ENCODE measurements at places on chromosomes 5 and 9.

GRCh38 chr5:20020247-20020646, 32.2 kb upstream of the CDH18 start:
- no peak for DNase-seq

- no peak for DNase-seq
Observed at GRCh38 chr5:1010641-1011046, 2.0 kb downstream of the NKD2 start.

DNA sequence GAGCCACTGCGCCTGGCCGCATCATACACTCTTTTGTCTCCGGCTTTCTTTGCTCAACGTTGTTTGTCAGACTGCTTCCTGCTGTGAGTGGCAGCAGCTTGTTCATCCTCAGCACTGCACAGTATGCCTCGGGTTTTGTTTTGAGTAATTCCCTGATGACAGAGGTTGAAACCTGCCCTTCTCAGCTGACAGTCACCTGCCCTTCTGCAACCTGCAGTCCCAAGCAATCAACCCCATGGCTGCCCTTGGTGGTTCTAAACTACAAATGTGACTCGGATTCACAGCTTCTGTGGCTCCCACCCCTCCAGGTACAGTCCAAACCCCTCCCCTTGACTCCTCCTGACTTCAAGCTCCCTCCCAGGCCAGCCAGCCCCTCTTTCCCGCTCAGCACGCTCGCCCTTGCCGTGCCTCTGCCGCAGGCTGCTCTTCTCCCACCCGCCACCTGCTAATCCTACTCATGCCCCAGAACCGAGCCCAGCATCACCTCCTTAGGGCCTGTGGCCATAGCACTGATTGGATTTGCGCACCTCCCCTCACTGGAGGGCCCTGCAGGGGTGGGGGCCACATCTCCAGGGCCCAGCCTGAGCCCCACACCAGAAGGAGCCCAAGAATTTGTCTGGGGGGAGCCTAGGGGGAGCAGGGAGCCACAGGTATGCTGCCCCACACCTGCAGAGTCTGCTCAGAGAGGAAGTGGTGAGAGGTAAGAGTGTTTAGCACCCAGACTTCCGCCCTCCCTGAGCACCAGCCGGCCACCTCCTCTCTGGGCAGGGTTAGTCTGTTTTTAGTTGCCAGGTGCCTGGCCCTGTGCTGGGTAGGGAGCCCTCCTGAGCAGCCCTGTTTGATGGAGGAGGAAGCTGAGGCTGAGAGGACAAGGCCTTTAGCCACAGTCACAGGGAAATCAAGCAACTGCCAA, 10.1 kb downstream of the EEIG1 start:
- DNase-seq = peak; percentile 78

- DNase-seq = no peak
Observed at GRCh38 chr9:744046-744712, 97.3 kb upstream of the DMRT1 start.

DNA sequence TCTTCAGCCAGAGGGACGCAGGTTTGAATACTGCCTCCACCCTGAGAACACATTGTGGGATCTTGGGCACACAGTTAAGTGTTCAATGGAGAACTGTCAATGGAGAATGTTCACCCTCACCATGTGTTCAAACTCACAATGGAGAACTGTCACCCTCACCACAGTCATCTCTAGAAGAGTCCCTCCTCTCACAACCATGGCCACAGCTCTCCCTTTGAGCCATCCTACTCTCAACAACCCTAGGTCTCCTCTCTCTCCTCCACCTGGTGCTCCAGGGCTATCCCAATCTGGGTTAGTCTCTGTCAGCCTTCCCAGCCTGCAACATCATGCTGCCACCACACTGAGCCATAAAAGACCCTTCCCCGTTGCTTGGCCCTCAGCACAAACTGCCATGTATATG, 36.3 kb upstream of the HAND1 start:
- no peak for DNase-seq

DNA sequence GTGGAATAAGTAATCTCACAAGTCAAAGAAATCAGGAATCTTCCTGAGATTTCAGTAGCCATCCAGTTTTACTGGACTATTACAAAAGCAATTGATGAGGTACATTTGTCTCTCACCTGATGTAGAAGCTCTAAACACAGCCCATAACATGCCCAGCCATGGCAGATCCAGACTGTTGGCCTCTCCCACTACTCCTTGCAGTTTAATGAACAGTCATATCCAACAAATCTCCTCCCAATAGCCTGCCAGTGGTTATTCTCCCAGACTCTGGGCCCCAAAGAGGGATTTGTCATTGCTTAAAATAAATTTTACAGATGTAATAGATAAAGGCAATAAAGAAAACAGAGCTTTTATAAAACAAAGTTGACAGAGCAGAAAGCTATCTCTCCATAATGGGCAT, 80.8 kb downstream of the ZNF608 start:
- DNase-seq = no peak

DNA sequence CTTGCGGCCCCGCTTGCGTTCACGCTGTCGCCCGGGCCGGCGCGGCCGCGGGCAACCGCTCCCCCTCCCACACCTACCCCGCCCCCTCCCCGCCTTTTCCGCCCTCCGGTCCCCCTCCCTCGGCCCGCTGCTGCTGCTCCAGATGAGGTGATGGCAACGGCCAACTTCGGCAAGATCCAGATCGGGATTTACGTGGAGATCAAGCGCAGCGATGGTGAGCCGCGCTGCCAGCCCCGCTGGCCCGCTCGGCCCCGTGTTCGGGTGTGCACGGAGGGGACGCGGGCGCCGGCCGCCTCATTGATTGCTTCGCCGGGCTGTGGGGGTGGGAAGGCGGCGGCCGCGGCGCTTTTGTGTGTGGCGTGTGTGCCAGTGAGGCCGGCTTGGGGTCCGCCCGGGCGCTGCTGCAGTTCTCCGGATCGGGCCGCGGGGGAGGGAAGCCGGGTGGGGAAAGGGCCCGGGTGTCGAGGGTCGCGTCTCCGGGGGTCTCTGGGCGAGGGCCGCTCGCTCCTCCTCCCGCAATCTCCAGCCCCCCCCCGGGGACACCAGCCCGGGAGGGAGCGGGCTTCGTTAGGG, 403 bp downstream of the KIF2A start:
- peak; percentile 38 for DNase-seq

DNA sequence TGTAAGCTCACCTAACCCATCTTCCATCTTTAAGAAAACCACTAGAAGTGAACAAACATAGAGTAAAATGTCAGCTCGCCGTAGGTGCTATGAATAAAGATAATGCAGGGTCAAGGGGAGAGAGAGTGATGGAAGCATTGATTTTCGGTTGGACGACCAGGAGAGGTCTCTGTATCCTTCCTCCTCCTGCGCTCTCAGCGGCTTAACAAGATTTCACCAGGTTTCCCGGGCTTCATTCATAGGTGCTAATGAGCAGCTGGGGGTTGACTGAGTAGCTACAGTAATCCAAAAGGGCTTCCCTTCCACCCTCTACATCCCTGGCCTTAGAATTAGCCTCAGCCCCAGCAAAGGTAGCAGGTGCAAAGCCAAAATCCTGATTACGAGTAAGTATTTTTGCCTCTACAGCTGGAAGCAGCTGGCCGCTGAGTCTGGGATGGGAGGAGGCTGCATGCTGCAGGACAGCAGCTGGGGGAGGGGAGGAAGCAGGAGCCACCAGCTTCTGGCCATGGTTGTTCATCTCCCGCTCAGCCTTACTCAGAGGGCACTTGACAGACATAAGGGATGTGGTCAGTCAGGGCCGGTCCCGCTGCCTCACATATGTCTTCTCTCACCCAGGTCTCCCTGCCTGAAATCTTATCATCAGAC, 112.0 kb upstream of the IL12B start:
- no peak for DNase-seq

GRCh38 chr9:34114436-34114835, 12.1 kb downstream of the DCAF12 start:
- DNase-seq = no peak

DNA sequence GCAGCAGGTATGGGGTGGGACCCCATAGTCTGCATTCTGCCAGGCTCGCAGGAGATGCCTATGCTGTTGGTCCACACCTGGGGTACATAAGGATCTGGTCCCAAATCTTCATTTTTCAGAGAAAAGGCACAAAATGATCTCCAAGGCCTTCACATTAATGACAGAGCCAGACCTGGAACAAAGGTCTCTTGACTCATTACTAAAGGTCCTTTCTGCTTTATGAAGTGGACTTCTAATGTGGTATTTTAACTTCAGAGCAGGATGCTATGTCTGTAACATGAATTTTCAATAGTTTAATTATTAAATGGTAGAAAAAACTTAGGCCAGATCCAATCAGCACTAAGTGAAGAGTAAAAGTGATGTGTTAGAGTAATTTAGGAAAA, 38.0 kb downstream of the DMGDH start:
- no peak for DNase-seq

- DNase-seq = no peak
Observed at GRCh38 chr9:89843074-89843473, 238.3 kb downstream of the GADD45G start.

DNA sequence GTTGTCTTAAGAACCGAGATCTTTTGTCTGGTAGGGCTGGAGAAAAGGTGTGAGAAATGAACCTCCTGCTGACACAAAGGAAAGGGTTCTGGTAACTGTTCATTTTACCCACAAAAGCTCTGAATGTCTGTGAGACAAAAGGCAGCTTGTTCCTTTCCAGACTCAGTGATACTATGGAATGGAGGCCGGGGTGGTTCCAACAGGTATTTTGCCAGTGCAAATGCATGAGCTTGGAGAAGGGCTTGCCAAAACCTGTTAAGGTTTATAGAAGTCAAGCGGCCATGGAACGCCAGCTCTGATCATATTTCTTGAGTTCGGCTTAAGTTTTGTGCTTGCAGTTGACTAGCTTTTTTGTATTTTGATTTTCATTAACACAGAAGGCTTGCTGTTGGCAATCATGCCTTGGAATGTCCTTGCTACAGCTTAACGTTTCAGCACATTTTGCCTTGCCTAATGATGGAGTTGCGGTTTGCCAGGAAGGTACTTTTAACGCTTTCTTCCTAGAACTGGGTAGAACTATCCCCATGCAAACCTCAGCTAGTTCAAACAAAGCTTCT, 328.6 kb downstream of the PIK3R1 start:
- no peak for DNase-seq

DNA sequence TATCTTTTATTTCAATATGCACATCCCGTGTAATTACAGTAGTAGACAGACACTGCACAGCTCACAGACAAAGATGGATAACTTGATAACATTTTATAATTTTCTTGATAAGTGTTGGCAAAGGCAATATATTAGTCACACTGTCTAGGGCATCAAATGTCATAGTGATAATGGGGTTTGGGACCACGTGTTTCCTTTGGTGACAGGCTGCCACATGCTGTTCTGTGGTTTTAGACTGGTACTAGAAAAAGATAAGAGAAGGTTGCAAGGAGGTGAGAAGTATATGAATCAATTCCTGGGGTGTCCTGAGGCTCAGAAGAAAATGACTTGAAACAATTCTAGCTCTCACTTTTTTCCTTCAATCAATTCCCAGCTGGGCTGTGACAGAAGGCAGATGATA, 258.8 kb upstream of the CHD1 start:
- DNase-seq = no peak

DNA sequence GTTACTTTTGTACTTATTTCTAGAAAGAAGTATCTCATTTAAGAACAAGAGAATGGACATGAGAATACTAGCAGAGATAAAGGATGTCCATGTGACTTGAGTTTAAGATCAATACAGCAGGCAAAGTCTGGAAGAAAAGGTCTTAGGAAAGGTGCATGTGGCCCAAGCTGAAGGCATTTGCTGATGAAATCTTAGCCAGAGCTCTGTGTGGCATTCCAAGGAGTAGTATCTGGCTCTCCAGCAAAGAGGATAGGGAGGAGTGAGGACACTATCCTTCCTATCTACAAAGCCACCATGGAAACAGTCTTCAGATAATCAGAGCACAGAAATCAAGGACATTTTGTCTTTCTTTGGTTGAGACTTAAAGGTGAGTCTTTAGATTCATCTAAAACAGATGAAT, 244.1 kb upstream of the RGMB start:
- no peak for DNase-seq

GRCh38 chr9:15205632-15206420, 101.2 kb downstream of the TTC39B start:
- DNase-seq = no peak

DNA sequence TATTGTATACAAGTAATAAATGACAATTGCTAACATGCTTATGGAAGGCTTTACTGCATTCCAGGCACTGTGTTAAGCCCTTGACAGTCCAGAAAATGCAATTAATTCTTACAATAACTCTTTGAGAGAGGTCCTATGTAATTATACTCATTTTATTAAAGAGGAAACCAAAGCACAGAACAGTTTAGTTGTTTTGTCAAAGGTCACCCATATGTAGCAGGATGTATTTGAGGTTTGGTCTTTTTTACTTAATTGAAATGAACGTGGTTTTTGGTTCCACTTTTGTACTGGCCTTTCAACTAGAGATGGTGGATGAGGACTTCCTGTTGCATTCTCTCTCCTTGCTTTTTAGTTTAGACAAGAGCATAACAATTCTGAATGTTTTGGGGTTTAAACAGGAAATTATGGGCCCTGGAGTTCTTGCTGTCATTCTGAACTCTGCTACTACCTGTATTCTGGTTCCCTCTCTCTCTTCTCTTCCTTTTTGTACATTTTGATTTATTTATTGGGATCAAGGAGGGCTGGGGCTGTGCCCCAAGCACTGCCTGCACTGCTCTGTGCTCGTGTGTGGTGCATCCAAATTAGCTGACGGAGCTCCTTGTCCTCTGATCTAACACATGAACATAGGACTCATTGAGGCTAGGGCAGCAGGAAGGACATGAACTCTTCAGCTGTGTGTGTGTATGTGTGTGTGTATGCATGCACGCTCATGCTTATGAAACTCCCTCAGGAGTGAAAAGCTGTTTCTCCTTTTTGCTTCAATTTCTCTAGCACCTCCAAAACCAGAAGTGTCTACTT, 47.4 kb downstream of the SLC28A3 start:
- no peak for DNase-seq

DNA sequence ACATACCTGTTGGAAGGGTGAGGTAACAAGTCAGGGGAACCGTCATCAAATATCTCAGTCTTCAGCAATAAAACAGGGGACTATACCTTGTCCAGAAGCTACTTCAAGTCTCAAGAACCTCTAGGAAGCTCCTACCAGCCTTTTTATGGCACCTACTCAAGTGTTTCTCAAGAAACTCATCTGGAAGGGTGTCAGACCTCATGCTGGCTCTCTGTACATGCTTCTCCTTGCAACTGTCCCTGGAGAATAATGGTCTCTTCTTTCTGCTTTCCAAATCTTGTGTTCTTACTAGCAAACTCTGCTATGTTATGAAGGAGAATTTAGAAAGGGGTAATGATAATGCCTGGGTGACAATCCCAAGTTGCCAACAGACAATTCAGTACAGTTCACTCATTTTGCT, 8.3 kb upstream of the PTAR1 start:
- no peak for DNase-seq

GRCh38 chr5:152532714-152533113, 127.6 kb upstream of the NMUR2 start:
- DNase-seq = no peak

Data from stimulated activated CD4-positive, alpha-beta T cell treated with anti-CD3 and anti-CD28 coated beads, Interleukin-15, amount 100 ng/mL, for 48 hours (primary cell).